CD4-positive, alpha-beta T cell treated with Interleukin-12 subunit alpha and Interleukin-12 subunit beta, for 1 hour (primary cell): ENCODE measurements at places on chromosomes 5 and 9.

- no peak for DNase-seq
These were observed 1114.0 kb downstream of the CDH12 start for GRCh38 chr5:21739096-21739495.

DNA sequence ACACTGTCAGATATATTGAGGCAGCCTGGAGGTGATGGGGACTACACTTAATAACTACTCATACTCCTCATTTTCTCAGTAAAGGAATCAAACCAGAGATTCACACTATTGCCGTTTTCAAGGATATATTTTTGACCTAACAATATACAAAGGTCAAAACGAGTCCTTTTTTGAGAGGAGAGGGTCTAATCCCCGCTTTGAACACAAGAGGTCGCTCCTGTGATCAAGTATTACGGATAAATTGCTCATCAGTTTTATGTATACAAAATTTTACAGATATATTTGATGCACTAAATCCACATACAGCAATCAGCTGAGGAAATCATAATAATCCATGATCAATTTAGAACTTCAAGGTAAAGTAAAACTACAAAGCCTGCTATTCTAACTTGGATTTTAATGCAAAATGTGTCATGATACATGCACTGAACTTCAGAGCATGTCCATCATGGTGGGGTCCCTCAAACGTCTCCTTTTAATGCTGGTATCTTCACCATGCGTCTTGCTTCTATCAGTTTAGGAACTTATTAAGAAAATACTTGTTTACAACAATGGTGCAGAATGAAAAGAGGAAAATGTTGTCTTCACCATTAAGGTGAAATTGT lies 2.5 kb upstream of the ISL1 start:
- DNase-seq, result no peak

DNA sequence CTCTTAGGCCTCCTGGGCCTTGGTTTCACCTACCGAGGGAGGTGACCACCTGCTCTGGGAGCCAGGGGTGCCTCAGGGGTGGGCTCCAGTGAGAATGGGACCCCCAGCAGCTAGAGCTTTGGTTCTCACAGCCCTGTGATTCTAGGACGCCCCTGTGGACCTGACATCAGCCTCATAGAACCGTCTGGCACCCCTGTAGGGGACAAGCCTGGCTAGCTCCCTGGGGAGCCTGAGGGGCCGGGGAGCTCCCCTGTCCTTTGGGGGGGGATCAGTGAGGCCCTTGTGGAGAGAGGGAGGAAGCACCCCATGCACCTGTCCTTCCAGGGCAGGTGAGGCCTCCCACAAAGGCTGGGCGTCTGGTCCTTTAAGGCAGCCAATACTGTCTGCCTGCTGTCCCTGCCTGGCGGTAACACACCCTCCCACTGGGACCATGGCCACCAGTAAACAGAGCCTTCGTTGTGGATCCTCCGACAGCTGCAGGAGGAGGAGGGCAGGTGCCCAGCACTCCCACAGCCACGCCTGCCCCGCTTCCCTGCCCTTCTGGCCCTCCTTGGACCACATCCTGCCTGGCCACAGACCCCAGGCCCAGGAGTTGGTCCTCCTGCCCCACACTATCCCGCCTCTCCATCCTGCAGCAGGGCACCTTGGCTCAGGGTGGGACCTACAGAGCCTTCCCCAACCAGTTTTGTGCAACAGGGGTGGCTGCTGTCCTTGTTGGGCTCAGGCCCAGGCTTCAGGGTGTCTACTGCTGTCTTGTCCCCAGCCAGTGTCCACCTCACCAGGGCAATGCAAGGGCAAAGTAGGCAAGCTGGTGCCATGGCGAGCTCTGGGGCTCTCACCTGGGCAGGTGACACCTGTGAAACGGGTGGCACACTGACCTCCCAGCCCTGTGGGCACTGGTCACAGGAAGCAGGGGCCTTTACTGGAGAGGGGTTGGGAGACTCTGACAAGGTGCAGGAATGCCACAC lies 3.0 kb upstream of the TUBB4B start:
- no peak for DNase-seq

DNA sequence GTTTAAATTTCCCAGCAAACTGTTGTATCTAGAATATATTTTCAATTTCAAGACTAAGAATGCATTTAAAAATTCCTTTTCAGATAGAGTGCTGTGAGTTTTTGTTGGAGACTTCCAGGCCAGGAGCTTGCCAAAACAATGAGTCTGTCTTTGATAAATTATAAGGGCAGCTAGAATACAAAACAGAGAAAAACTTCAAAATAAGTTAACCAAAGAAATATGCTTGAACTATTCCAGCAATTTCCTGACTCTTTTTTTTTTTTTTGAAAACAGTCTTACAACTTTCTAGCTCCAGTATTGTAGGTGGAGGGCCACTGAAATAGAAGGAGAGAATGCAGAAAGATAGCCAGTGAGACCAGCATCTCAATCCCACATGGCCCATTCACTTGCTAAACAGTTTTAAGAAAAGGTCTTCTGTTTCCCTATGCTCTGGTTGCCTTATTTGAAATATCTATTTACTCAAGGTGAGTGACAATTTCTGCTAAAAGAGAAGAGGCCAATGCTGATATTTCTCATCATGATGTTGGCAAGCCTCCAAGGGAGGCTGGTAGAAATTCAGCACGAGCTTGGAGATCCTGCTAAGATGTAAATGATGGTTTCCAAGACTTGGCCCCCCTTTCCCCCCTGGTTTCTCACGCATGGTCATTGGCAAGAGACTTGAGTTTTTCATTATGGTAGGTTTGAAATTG lies 103.2 kb downstream of the USP20 start:
- DNase-seq, result no peak

DNA sequence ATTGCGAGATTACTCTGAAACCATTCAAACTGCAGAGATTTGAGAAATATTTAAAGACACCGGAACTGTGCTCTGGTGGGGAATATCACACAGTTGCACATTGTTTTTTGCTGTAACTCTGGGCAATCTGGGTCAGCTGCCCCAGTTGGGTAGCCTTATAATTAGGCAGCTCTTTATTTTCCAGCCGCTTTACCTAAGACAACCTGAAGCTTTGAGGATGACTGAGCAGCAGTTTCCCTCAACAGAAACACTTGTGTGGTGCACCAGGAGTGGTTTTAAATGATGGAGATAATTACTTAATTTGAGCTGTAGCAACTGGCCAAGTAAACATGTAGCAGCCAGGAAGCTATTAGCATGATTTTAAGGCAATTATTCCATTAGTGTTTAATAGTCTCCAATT lies 2.9 kb downstream of the PLCXD3 start:
- no peak for DNase-seq

- no peak for DNase-seq
These were observed 127.1 kb downstream of the PIK3R1 start for GRCh38 chr5:68342693-68343092.

GRCh38 chr5:109921735-109922380 lies 232.1 kb downstream of the MAN2A1 start:
- peak; percentile 70 for DNase-seq

- no peak for DNase-seq
These were observed 11.8 kb upstream of the IFNW1 start for GRCh38 chr9:21153336-21154017.

GRCh38 chr9:131698618-131698985 lies 41.3 kb downstream of the RAPGEF1 start:
- DNase-seq, result no peak

- DNase-seq, result no peak
These were observed 154.2 kb upstream of the TSLP start for GRCh38 chr5:110917161-110917875.

DNA sequence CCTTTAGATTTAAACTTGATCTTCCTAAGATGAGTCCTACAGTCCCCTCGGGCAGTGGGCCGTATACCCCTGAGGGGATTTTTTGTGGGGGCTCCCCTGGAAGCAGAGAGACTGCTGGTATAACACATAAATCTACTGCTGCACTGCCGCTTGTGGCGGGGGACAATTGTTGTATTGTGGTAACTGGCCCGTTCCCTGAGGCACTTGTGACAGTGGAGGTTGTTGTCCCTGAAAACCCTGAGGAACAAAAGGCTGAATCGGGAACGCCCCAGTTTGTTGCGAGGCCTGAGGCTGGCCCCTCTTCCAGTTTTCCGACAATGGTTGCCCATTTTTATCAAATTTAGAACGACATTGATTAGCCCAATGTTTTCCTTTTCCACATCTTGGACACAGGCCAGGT lies 4.7 kb upstream of the TMEM141 start:
- DNase-seq, result no peak

DNA sequence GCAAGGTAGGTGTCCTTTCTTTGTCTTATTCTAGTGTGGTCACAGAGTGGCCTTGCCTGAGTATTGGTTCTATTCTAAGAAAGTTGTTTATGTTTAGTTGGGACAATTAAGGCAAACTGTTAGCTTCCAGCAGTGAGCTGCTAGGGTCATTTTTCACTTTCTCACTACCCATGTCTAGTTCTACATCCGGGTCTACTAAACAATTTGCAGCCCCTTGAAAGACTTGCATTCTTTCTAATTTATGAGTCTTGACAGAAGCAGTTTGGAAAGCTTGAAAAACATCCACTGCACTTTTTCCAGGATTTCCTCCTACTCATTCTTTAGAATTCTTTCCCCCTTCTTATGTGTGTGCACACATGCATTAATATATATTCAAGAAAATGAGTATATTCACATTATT lies 892.2 kb upstream of the ACO1 start:
- no peak for DNase-seq

DNA sequence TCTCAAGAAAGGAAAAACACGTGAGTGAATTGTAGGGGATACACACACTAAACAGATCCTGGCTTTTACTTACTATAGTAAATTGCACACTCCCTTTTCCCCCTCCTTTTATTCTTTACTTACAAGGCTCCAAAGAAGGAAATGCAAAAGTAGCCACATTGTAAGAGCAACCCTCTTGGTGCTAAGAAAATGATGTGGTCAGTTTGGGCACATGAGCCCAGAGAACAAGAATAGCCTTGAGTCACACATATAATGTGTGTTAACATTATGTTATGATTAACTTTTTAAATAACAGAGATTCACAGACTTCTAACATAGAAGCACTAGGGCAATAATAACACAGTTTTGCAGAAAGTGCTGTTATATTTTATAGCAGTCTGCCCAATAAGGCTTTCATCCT lies 48.5 kb downstream of the PCSK5 start:
- DNase-seq, result no peak

DNA sequence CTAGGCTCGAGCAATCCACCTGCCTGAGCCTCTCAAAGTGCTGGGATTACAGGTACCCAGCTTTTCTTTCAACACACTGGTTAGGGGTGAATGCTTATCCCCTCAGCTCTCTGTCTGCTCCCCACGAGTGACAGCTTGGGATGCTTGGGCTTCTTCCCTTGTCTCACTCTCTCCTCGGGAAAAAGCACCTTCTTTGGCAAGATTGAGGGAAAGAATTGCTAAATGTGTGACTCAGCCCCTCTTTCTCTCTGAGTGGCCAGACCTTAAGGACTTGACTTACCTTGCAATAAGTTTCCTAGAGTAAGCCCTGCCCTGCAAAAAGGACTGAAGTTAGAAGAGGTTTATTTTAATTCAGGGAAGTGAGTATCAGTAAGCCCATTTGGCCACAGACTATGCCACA lies 68.1 kb upstream of the ERBIN start:
- no peak for DNase-seq
